ENCODE measurements at places on chromosomes 3 and 15.
A peak's percentile ranks its signal among the peaks of the same experiment; 100 is the strongest.

DNA sequence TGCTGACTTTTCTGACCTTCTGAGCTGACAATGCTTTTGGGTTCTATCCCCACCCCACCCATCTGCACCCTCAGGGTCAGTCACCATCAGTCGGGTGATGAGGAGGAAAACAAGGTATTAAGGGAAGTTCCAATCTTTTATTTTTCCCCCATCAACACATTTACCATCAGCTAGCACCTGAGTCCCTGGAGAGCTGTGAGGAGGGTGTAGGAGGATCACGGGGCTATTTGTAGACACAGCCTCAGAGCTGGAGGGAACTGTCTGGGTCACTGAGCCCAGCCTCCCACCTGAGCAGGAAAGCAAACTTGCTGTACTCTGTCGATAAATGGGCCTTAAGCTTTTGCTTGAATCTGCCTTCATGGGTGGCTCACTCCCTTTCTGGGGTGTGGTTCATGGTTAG lies 24.8 kb upstream of the ZFAND6 start:
- no peak for DNase-seq

- DNase-seq = no peak
These were observed 81.5 kb downstream of the CPN2 start for GRCh38 chr3:194269610-194270145.

DNA sequence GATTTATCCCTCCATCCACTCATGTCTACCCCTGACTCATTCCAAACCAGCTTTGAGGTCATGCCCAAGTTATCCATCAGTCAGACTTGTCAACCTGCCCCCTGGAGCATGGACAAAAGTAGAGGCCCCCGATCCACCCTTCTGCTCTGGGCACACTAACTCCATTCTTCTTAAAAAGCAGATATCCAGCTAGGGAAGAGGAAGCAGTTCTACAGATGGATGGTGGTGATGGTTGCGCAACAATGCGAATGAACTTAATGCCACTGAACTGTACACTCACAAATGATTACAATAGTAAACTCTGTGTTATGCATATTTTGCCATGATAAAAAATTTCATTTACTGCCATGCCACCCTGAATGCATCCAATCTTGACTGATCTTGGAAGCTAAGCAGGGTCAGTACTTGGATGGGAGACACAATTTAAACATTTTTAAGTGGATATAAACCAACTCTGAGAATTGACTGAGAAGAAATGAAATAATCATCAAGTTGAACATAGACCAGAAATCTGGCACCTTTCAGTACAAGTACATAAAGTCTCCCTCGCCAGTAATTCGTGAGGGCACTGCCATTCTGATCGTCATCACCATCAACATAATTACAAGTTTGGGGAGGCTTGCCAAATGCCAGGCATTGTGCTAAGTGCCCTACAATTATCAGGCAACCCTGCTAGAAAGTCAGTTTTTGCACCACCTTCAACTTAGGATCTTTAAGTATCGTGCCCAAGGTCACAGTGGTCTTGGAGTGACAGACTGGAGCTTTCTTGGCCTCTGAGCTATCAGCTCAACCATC lies 124.8 kb downstream of the ATP10A start:
- no peak for DNase-seq

DNA sequence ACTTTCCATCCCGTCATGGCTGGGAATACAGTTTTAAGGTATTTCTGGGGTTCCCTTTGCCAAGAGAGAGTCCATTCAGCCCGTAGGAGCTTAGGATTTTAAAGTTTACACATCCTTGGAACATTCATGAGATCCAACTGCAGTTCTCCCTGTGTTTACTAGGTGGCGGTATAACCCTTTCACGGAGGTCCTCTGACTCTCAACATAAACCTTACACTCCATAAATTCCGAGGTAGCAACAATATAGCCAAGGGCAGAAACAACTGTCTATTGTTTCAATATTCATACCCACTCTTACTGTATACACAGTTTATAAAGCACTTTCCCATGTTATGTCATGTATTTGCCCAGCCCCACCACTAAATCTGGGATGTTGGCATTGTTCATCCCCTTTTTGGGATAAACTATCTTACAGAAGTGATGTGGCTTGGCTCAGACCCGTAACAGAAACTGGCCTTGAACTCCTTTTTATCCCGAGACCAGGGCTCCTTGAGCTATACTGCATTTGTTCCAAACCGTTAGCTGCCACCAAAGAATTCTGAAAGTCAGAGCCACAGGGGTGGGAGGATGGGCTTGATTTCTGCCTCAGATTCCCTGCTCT lies 69.2 kb upstream of the COL6A5 start:
- DNase-seq = no peak

- no peak for DNase-seq
These were observed 54.9 kb downstream of the C3orf85 start for GRCh38 chr3:109191421-109191820.

- DNase-seq = no peak
These were observed 510 bp upstream of the GOLGB1 start for GRCh38 chr3:121750087-121750415.

GRCh38 chr3:61110576-61110975 lies 140.7 kb downstream of the FHIT start:
- DNase-seq = no peak

GRCh38 chr15:59354417-59355031 lies 18.1 kb downstream of the MYO1E start:
- no peak for DNase-seq

DNA sequence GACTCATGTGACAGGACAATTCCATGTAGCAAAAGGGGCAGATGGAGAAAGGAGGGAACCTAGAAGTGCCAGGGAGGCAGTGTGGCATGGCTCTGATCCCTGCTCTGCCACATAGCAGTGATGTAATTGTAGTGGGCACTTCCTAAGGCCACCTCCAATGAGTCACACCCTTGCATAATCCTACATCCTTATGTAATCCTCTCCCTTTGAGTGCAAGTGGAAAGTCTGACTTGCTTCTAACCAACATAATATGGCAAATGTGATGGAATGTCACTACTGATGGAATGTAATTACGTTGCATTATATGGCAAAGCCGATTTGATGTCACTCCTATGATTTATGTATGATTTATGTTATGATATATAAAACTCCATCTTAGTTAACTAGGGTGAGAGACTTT lies 72.9 kb upstream of the ATP2C1 start:
- DNase-seq = no peak

- DNase-seq = no peak
These were observed 132.1 kb upstream of the TRIM42 start for GRCh38 chr3:140545756-140546155.

- DNase-seq = no peak
These were observed 142.0 kb downstream of the GABRB3 start for GRCh38 chr15:26630857-26631256.

DNA sequence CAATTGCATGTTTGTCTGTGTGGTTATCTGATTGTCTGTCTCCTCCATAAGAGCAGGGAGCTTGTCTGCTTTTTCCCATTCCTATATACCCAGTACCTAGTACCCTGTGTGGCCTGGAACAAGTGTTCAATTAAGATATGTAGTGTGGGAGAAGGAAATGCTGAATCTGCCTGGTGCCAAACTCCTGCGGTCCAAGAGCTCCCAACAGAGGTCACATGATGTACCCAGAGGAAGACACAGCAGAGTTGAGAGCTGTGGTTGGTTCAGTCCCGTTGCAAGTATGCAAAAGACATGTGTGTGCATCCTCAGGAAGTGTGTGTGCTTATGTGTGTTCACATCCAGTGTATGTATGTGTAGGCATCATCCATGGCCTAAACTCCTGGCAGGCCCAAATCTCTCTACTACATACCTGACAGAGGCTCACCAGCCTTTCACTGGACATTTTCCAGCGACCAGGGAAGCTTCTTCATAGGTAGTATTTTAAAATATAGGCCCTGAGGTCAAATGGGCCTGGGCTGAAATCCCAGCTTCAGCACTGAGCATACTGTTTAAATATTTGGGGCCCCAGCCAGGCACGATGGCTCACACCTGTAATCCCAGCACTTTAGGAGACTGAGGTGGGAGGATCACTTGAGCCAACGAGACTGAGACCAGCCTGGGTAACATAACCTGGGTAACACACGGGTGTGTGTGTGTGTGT lies 34.0 kb upstream of the ITGA11 start:
- DNase-seq = no peak

GRCh38 chr3:57077630-57078343 lies 17.3 kb downstream of the SPATA12 start:
- DNase-seq = no peak

DNA sequence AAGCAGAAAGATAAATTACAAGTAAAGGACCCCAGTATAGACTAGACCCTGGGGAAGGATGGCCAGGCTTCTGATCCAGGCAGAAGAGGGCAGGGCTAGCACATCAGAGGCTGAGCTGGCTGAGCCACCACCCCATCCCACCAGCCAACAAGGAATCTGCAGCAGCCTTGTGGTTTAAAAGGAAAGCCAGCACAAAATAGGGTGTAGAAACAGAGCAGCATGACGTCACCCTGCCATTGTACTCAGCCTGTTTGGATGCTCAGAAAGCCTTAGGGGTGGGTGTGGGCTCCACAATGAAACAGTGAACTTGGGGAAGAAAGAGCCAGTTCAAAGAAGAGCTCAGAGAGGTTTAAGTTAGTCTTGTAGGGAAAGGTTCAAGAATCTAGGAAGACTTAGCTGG lies 28.2 kb downstream of the DUOX1 start:
- DNase-seq = peak; percentile 28

- DNase-seq = no peak
These were observed 163.2 kb downstream of the SYNPR start for GRCh38 chr3:63441262-63441661.

- no peak for DNase-seq
These were observed 8.3 kb downstream of the PLD1 start for GRCh38 chr3:171801738-171802589.

- no peak for DNase-seq
These were observed 85.0 kb downstream of the ZNF280D start for GRCh38 chr15:56648311-56648710.

DNA sequence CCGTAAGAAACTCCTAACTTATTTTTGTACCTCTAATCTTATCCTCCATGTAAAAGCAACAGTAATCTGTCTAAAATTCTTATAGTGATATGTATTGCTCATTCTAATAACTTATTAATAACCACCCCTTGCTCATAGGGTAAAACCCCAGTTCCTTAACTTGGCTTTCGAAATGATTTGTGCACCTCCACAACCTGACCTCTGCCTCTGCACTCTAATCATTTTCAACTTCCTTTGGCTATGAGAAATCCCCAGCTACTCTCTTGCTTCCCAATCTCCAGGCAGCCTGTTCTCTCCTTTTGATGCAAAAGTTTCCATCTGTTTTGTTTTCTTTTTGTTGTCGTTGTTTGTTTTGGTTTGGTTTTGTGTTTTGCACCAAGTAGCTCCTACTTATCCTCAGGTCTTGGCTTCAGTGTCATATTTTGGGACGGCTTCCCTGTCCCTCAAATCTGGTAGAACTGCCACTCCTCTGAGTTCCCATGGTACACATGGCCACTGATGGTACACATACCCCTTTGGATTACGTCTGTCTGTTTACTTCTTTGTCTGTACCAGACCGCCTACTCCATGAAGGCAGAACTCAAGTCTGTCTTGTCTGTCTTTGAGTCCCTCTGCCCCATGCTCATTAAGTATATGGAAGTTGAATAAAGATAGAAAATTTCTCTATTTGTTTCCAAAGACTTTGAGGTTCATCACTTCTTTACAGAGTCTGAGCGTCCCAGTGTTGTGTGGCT lies 105.6 kb upstream of the TGFBR2 start:
- peak; percentile 22 for DNase-seq

GRCh38 chr15:92023965-92024364 lies 170.5 kb downstream of the SLCO3A1 start:
- DNase-seq = no peak

DNA sequence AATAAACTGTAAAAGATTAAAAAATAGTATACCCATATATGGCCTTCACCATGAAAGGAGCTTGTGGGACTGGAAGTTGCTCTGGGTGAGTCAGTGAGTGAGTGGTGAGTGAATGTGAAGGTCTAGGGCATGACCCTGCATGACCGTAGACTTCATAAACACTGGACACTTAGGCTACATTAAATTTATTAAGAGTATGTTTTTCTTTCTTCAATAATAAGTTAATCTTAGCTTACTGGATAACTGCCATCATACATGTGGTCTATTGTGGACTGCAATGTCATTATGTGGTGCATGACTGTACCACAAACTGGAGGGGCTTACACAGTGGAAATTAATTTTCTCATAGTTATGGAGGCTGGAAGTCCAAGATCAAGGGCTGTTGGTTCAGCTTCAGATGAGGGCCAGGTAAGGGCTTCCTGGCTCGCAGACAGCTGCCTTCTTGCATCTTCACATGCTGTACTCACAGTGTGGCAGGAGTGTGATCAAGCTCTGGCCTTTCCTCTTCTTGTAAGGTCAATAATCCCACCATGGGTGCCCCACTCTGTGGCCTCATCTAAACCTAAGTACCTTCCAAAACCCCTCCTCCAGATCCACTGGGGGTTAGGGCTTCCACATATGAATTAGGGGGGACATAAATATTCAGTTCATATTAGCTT lies 40.8 kb upstream of the PRR23E start:
- DNase-seq = no peak

DNA sequence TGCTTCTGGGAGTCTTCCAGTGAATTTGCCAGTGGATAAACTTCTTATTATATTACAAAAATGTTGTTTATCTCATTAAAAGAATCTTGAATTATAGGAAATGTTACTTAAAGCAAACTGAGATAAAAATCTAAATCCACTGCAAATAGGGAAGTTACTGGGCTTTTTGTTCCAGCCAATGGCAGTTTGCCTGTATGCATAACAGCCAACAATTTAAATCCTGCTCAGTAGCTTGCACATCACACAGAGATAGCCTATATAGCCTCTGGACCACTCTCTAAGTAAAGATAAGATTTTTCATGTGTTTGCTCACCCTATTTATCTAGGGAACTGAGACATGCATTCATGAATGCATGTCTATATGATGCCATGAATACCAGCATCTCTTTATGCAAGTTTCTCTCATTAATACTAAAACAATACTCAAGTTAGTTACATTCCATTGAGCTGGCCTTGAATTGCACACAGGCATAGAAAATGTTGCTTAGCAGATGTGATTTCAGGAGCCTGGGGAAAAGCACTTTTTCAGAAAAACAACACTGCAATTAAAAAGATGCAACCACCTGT lies 92.1 kb upstream of the GPR149 start:
- no peak for DNase-seq

- DNase-seq = no peak
These were observed 32.9 kb downstream of the MEGF11 start for GRCh38 chr15:66220601-66221000.

DNA sequence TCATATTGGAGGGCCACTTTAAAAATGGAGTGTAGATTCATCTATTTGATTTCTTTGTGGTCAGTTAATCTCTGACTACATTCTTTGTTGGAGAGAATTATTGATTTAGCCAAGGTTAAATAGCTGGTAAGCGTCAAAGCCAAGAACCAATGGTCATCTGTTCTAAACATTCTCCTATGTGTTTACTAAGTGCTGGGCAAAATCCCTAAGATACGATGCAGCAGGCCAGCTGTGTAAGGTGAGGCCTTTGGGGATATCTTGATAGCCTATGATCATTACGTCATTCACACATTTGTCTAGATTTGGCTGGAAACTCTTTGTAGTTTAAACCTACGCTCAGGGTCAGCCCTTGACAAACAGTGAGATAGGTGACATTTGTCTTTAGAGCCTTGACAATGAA lies 236.2 kb downstream of the NR1D2 start:
- no peak for DNase-seq

- DNase-seq = no peak
These were observed 103.1 kb upstream of the BCL6 start for GRCh38 chr3:187848401-187848800.

- DNase-seq = no peak
These were observed 869.2 kb downstream of the DIPK2A start for GRCh38 chr3:144840866-144841265.

All from activated CD4-positive, alpha-beta memory T cell treated with anti-CD3 and anti-CD28 coated beads for 36 hours (primary cell).